GM10248 (cell line): ENCODE measurements at places on chromosomes 3 and 15.

DNA sequence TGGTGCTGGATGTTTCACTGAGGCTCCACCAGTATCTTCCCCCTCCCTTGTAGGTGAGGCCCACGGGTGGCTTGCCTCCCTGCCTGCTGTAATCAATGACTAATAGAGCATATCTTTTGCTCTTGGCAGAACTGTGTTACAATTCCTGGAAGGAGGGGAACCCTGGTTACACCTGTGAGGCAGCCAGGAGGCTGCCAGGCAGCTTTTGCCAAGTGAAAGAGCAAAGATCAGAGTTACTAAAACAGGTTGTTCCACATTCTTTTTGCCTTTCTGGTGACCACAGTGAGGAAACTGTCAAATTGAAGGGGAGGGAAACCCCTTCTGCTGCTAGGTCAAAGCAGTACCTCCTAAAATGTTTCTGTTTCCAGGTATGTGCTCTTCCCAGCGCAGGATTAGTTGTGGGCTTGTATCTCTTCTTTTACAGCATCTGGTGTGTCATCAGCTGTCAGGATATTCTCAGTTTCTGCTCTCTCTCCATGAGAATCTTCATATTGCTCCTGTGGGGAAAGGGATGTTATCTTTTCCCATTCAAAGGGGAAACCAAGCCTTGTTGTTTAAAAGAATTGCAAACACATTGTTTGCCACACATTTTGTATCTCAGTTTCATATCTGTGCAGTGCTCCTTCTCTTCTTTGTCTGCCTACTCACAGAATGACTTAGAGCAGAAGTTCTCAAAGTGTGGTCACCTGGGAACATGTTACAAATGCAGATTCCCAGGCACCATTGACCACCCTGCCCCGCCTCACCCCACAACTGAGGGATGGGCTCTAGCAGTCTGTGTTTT, 137.4 kb upstream of the UMPS start:
- peak; percentile 34 for DNase-seq

DNA sequence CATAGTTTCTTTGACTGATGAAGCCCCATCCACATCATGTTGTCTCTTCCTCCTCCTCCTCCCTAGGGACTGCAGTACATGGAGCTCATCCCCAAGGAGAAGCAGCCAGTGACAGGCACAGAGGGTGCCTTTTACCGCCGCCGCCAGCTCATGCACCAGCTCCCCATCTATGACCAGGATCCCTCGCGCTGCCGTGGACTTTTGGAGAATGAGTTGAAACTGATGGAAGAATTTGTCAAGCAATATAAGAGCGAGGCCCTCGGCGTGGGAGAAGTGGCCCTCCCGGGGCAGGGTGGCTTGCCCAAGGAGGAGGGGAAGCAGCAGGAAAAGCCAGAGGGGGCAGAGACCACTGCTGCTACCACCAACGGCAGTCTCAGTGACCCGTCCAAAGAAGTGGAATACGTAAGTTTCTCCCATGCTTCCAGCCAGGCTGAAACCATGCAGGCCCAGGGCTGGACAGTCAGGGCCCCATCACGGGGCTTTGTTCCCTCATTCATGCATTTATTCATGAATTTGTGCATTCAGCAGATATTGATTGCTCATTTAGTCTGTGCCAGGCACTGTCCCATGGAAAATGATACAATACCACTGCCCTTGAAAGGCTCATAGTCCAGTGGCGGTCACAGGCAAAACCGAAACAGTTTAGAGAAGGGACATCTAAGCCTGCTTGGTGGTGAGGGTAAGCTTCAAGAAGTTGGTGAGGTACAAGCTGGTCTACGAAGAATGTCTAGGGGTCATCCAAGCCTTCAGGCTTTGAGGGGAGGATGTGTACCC, 47.1 kb downstream of the LMCD1 start:
- no peak for DNase-seq

GRCh38 chr3:193465992-193466608, 87.5 kb upstream of the ATP13A5 start:
- DNase-seq = no peak

DNA sequence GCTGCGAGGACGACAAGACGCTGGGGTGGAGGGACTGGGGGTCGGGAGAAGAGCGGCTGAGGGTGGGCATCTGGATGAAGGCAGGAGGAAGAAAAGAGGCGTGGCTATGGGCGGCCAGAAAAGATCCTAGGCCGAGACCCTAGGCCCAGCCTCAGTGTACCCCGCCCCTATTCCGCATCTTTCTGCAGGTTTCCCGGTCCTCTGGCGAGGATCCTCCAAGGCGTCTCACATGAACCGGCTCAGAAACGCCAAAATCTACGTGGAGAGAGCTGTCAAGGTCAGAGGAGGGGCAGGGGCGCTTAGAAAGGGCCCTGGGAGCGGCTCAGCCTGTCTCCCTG, 340 bp downstream of the TTLL3 start:
- no peak for DNase-seq

DNA sequence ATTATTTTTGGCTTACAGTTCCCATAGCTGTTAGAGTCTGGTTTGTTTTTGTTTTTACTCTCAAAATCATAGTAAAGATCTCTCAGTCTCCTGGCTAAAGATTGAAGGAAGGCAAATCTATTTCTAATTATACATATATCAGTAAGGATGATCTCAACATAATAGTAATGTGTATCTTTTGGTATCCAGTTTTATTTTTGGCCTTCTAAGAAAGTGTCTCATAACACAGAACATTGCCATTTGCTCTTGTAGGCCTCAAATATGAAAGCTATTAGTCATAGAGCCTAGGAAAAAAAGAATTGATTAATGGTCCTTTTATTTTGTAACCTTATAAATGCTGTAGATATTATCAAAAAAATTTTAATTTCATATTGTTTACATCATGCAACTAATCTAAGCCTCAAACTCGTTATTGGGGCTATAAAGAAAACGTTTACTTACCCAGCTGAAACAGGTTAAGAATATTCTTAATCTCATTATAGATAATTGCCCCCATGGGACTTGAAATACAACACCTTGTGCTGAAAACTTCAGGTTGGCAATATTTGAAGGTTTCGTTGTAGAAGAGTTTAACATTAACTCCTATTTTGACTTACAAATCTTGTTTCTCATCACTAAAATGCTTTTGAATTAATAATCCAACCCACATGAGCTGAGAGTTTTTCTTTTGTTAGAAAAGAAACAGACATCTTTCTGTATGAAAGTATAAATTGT, 16.7 kb downstream of the FBXO45 start:
- DNase-seq = no peak

- peak; percentile 67 for DNase-seq
Observed at GRCh38 chr15:40064231-40064894, 25.4 kb upstream of the SRP14 start.

DNA sequence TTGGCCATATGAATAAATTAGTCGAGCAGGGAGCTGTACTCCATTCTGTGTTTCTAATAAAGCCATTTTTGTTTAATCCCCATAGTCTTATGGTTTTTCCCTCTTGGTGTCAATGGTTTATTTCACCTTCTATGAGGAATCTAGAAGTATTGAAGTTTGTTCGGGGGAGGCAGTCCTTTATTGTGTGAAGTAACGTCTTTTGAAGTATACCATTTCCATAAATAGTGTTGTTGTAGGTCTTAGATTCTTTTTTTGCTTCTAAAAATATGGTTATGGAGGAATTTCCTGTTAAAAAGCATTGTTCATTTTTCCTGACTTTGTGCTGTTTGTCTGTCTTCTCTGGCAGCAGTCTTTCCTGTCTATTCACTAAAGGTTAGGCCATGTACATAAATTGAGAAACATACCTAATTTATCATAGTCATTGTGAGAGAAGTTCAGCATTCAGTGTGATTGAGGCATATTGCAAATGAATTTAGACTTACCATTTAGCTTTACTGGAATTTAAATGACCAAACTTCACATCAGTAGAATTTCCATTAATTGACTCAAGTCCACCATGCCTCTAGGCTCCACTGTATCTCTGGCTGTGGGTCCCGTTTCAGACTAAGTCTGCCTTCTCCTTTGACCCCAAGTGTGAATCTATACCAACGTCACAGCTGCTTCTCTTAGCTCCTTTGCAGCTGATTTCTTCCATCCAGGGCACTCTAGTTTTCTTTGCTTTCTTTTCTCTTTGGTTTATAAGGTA, 37.3 kb downstream of the YEATS2 start:
- no peak for DNase-seq

DNA sequence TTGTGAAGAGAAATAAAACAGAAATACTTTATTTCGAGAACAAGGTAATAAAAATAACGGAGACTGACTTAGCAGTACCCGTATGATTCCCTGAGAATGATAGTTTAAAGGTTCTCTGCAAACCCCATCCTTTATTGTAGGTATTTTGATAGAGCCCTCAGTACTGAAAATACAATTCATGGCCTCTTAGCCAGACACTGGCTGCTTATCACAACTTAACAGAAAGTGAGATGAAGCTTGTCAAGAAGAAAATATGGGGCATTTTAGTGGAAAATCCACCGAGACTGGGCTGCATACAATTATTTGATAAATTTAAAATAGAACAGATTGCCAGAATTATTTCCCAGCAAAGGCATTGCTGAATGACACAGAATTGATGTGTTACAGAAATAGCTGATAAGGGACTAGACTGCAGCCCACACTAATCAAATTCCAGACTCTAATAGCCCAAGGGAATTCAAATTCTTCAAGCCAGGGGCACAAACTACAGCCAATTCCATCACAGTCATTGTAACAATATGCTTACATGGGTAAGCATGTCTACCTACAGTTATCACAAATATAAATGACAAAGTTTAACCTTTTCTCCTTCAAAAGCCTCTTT, 521.9 kb downstream of the PLOD2 start:
- no peak for DNase-seq

GRCh38 chr3:30305021-30305420, 301.4 kb upstream of the TGFBR2 start:
- no peak for DNase-seq

DNA sequence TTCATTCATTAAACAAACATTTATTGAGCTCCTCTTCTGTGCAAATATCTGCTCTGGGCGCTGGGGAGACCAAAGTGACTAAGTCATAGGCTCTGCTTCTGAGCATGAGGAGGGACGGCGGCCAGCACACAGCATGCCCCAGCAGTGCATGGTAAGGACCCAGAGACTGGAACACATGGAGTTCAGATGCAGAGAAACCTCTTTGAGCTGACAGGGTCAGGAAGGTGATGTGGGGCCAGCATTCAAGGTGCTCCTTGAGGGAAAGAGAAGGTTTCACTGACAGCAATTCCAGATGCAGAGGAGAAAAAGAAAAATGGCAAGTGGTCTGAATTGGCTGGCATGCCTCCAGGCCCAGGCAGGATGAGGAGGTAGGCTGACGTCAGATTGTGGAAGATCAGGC, 234.5 kb downstream of the UACA start:
- no peak for DNase-seq

GRCh38 chr3:111862415-111862814, 3.4 kb downstream of the PHLDB2 start:
- no peak for DNase-seq

GRCh38 chr3:24192469-24193056, 247.5 kb downstream of the NR1D2 start:
- no peak for DNase-seq

- no peak for DNase-seq
Observed at GRCh38 chr3:155747286-155747945, 2.5 kb upstream of the PLCH1 start.

DNA sequence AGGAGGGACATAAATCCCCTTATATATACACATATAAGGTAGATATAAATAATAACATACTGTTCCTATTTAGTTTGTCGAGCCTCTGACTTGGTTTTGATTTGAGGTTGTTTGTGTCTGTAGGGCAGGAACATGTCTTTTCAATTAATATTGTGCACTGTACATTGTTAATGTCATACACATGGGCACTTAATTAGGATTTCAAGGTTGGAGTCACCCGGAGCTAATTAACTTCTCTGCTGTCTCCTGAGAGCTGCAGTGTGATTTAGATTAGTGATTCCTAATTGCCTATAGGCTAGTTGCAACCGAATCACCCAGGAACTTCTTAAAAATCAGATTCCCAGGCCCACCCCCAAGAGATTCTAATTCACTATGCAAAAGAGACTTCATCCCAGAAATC, 50.4 kb upstream of the FILIP1L start:
- DNase-seq = no peak

GRCh38 chr3:122146466-122146865, 37.0 kb upstream of the CASR start:
- DNase-seq = peak; percentile 58

DNA sequence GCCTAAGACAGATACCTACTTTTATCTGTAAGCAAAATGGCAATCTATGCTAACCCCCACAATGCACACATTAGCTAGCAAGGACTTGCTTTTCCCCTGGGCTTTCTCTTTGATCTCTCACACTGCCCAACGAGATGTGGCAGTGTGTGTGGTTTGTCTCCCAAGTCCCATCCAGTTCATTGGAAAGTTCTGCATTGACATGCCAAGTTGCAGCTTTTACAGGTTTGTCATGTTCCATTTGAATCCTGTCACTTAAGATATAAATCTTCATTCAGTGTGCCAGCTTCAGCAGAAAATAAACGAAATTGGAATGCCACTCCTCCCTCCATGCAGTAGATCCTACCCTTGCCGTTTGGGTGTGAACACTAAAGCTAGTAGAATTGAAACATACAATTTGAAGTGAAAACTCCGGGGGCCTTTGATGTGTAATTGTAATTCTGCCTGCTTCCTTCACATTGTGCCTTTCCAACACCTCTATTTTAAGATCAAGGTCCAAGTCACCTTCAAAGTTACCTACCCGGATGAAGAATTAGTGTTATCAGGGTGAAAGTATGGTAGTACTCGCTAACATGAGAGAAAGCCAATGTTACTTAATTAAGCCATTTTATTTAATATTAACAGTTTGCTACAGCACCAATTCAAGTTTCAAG, 130.9 kb upstream of the BHLHE40 start:
- no peak for DNase-seq

GRCh38 chr3:171849617-171850319, 6.6 kb downstream of the TMEM212 start:
- DNase-seq = no peak

DNA sequence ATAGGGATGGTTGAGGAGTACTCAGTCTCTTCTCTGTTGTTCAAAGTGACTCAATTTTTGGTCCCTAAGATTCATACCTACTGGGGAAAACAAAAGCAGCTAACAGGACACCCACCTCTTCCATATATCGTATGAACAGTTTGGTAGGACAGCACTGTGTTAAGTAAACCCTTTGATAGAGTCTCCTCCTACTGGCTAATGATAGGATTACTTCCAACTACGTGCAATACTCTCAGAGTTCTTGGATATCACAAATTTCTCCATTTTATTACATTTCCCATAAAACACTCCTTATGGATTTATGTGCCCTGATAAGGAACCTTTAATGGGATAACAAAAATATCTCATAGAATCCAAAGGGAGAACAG, 200.2 kb upstream of the GOLGA6L4 start:
- peak; percentile 36 for DNase-seq
